Vagina (tissue), 2 donors: ENCODE measurements at places on chromosomes 3 and 15. TPM values are rescaled to one million over a fixed set of nuclear protein-coding genes. Genes with fewer than 3 reads are reported as not detected.

Gene CFAP20DC
- 5.4 TPM for total RNA-seq

DNA sequence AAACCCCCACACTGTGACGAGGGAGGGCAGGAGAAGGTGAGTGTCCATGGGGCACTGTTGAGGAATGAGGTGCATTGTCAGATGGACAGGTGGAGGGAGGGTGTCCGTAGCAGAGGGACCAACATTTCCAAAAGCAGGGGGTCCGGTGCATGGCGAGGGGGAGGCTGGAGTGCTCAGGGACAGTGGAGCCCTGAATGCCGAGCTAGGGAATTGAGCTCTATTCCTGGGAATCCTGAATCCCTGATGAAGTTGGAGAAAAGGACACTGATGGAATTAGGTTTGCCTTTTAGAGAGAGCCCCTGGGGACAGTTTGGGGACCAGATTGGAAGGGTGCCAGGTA lies 7.9 kb upstream of the ANPEP start:
- DNase-seq, result no peak

- no peak for DNase-seq
These were observed 150.3 kb downstream of the TNIK start for GRCh38 chr3:171309906-171310359.

DNA sequence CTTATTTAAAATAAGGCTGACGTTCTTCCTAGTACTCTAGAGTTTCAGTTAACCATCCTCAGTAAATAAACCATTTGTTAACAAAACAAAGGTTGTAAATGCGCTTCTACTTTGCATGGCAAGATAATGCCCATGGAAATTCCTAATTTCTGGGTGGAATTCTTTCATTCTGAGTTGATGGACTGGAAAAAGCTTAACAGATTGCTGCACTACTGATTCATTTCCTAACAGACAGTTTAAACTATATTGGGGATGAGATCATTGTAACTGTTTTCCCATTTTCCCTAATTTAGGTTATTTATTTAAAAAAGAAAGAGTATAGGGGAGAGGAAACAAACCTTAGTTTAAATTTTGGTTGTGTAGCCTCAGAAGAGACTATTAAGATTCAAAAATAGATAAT lies 342.2 kb downstream of the NLGN1 start:
- no peak for DNase-seq
